ENCODE measurements at places on chromosomes 11 and 22.

GRCh38 chr11:68312117-68312779 lies at the start of gene LRP5:
TSS of gene LRP5 (plus strand) at chr11:68312591. CDS start at chr11:68312715, 124 bp downstream.
- no peak for DNase-seq

DNA sequence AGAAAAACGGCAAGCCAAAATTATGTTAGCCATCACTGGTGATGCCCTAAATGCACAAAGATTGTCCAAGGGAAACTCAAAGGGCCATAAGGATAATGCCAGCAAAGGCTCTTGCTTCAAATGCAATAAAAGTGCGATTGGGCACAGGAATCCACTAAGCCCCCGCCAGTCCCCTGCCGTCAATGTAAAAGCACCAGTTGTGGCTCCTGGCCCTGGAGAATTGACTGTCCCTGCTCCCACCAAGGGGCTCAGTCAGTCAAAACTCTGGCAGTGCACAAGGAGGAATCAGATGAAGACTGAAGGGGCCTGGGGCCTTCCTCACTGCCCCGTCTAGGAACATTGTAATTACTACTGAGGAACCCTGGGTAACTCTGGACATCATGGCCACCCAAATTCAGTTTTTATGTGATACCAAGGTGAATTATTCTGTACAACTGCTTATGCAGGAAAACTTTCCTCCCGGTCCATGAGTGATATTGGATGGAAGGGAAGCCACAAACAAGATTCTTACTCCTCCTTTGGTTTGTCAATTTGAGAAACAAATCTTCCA lies 85.6 kb downstream of the PIWIL4 start:
- DNase-seq, result no peak

GRCh38 chr22:44430716-44431115 lies 67.3 kb downstream of the RTL6 start:
- no peak for DNase-seq

- DNase-seq, result no peak
These were observed 13.6 kb downstream of the GLB1L3 start for GRCh38 chr11:134289789-134290188.

- no peak for DNase-seq
These were observed 333.4 kb upstream of the B3GAT1 start for GRCh38 chr11:134745456-134745855.
